ENCODE measurements at places on chromosomes 1 and 21. TPM values are rescaled to one million over a fixed set of nuclear protein-coding genes. Genes with fewer than 3 reads are reported as not detected.

Gene PROX1
- 0.32 TPM for total RNA-seq

Gene TIE1
- total RNA-seq: 536 TPM

Gene TRNP1
- total RNA-seq: 7.5 TPM

Gene CELSR2
- total RNA-seq: 0.65 TPM

Gene SPATA6
- 3.0 TPM for total RNA-seq

Gene SPRR5
- total RNA-seq: not detected

Gene HENMT1
- 2.6 TPM for total RNA-seq

Gene PGBD2
- total RNA-seq: 6.5 TPM

Gene PPM1J
- total RNA-seq: 1.3 TPM

Gene NR5A2
- total RNA-seq: 14.3 TPM

Gene SLC44A5
- 2.9 TPM for total RNA-seq

Gene LMOD1
- total RNA-seq: under 0.01 TPM

Gene RRP1B
- total RNA-seq: 39.0 TPM

Gene SPRR1A
- not detected for total RNA-seq

Gene CELA2A
- total RNA-seq: not detected

Gene CBR3
- total RNA-seq: 11.0 TPM

Gene IGSF9
- not detected for total RNA-seq

Gene ATP1A1
- total RNA-seq: 159 TPM

Gene SLAMF7
- total RNA-seq: not detected

Gene WNT9A
- 1.3 TPM for total RNA-seq

Gene TMEM82
- total RNA-seq: not detected

Gene AP4B1
- 40.9 TPM for total RNA-seq

Gene COL24A1
- total RNA-seq: under 0.01 TPM

Gene RNF19B
- 24.7 TPM for total RNA-seq

Gene CCT3
- total RNA-seq: 818 TPM
